ENCODE measurements at places on chromosomes 11 and 22. TPM values are rescaled to one million over a fixed set of nuclear protein-coding genes. Genes with fewer than 3 reads are reported as not detected.
A peak's percentile ranks its signal among the peaks of the same experiment; 100 is the strongest.

Gene UBQLNL
- total RNA-seq = 0.74 TPM

Gene ZBTB16
- total RNA-seq = 165 TPM

Gene GRIK4
- 3.0 TPM for total RNA-seq

DNA sequence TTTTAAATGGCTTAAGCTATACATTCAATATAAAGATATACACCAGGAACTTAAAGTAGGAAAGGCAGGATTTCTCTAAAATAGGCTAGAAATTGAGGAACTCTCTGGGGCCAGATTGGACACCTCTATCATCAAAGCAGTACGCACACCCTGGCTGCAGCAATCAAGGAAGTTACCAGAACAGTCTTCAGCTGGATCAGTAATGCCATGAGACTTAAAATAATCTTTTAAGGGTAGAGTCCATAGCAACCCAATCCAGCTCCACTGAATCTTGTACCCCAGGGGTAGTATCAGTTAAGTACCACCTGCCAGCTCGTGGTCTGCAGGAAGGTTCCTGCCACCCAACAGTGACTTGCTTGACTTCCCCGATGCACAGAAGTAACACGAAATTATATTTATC lies 3.0 kb downstream of the RDX start:
- H3K27me3 ChIP-seq = no peaks in the 10 kb centered on the region
- no peak overlapping the region for H3K4me3 ChIP-seq
- no peak overlapping the region for H3K27ac ChIP-seq
- DNase-seq = no peak
- no peaks in the 10 kb centered on the region for H3K36me3 ChIP-seq

- peak overlapping the region; percentile 51 for H3K4me3 ChIP-seq
- H3K27ac ChIP-seq = peak overlapping the region; percentile 44
- H3K36me3 ChIP-seq = no peaks in the 10 kb centered on the region
- H3K27me3 ChIP-seq = no peaks in the 10 kb centered on the region
- peak; percentile 92 for DNase-seq
Observed at GRCh38 chr11:110712659-110713448, 617 bp upstream of the ARHGAP20 start.

DNA sequence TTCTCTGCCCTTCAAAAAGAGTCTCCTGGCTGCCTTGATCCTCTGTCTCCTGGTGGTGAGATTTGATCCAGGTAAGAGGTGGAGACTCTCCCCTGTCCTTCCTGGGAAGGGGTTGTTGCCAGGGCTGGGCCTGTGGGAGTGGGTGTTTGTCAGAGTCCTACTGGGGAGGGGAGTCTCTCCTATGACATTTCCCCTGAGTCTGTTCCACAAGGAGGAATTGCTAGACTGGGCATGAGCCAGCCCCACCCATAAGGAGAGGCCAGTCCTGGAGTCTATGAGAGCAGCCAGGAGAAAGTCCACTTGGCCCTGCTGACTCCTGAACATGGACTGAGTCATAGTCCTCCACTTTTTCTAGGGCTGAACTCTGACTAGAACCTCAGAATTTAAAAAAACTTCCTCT lies 7.4 kb downstream of the PEX26 start:
- H3K27me3 ChIP-seq = no peaks in the 10 kb centered on the region
- no peaks in the 10 kb centered on the region for H3K4me1 ChIP-seq
- no peak for DNase-seq
- H3K4me3 ChIP-seq = no peak overlapping the region
- H3K27ac ChIP-seq = no peak overlapping the region
- peaks cover 45% of the 10 kb centered on the region for H3K36me3 ChIP-seq

DNA sequence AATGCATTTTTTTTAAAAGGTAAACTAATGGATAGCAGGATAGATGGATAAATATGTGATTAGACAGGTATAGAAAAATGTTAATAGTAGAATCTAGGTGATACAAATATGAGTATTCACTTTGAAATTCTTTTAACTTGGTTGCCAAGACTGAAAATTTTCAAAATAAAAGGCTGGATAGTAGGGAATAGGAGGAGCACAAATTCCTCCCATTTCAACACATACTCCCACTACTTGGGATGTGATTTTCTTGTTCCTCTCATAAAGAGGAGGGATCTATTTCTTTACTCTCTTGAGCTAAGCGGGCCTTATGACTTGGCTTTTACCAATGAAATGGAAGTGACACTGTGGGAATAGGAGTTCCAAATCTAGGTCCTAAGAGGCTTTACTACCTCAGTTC lies 35.9 kb downstream of the PIK3C2A start:
- H3K27me3 ChIP-seq = no peaks in the 10 kb centered on the region
- H3K36me3 ChIP-seq = no peaks in the 10 kb centered on the region
- no peak for DNase-seq
- H3K27ac ChIP-seq = no peak overlapping the region
- no peak overlapping the region for H3K4me3 ChIP-seq
- no peaks in the 10 kb centered on the region for H3K4me1 ChIP-seq

Gene SLCO2B1
- total RNA-seq = 244 TPM

DNA sequence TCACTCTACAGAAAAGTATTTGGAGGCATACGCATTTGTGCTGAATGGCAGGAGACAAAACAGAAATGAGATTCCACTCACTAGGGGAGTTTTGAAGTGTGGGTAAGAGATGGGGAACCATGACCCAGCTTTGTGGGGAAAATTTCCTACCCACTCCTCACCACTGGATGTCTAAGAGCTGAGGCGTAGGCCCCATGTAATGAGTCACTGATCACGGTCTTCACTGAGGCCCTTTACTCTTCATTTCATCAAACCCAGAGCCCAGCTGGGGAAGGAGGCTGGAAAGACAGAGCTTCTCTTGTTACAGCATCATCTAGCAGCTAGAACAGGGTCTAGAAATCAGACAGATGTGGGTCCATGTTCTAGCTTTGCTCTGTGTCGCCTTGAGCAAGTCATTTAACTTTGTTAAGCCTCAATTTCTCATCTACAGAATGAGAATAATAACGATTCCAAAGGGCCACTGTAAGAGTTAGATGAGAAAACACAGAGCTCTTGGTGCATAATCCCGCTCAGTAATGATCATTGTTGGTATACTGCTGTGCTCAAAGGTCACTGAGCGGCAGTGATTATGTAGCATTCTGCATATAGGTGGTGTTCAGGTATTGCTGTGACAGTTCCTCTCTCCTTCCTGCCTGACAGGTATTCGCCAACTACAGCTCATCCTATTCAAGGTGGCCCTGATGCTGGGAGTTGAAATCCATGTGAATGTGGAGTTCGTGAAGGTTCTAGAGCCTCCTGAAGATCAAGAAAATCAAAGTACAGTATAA lies 97.2 kb downstream of the MICAL2 start:
- no peak for DNase-seq
- H3K36me3 ChIP-seq = peaks cover 19% of the 10 kb centered on the region
- no peak overlapping the region for H3K4me3 ChIP-seq
- no peaks in the 10 kb centered on the region for H3K27me3 ChIP-seq
- H3K4me1 ChIP-seq = peaks cover 6% of the 10 kb centered on the region

GRCh38 chr11:89447845-89448244 lies 43.3 kb downstream of the NOX4 start:
- no peaks in the 10 kb centered on the region for H3K36me3 ChIP-seq
- no peak overlapping the region for H3K4me3 ChIP-seq
- DNase-seq = no peak
- H3K4me1 ChIP-seq = no peaks in the 10 kb centered on the region

GRCh38 chr11:34653851-34654482 lies 33.1 kb downstream of the EHF start:
- H3K4me1 ChIP-seq = no peaks in the 10 kb centered on the region
- no peaks in the 10 kb centered on the region for H3K36me3 ChIP-seq
- no peak overlapping the region for H3K27ac ChIP-seq

DNA sequence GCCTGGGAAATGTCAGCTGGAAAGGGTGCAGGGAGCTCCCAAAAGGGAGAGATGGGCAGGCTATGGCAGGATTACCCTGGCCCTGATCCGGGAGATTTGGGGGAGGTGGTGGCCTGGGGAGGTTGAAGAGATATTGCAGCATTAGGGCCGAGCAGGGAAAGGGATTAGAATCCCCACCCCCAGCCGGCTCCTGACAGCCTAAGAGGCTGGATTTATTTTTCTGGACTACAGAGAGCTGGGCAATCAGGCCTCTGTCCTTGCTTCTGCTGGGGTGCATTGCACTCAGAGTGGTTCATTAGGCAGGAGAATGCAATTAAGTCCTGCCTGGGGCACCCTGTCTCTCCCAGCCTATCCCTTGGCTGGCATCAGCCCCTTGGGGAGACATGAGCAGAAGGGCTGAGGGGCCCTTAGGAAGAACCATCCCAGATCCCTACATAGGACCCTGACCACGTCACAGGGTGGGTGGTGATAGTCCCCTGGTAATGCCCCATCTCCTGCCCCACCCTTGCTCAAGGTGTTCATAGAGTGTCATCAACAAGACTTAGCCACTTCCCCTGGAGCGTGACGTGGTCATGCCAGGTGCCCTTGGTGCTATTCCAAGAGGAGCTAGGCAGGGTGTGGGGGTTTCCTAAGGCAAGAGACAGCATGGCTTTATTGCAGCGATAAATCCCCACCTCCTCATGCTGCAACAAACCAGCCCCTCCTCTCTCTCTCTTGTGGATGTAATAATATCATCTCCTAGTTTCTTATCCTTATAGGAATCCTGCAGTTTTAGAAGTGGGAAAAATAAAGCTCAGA lies 38.4 kb upstream of the KLHL35 start:
- DNase-seq = no peak
- H3K36me3 ChIP-seq = no peaks in the 10 kb centered on the region
- no peaks in the 10 kb centered on the region for H3K27me3 ChIP-seq
- no peak overlapping the region for H3K4me3 ChIP-seq

DNA sequence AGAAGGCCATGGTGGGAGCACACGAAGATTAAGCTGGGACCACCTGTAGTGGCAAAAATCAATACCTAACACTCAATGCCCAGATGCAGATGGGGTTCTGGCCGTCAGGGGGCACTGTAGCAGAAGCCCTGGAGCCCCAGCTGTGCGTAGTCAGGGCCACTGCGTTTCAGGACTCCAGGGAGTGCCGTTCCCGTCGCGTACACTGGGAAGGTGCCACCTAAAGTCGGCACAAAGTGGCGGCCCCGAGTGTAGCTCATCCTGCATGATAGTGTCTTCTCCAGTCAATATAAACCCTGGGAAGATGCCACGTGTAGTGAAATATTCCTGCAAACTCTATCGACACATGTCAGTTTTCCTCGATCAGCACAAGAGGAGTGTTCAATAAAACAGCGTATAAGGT lies 123.8 kb upstream of the NTM start:
- no peaks in the 10 kb centered on the region for H3K4me1 ChIP-seq
- no peak overlapping the region for H3K4me3 ChIP-seq
- no peaks in the 10 kb centered on the region for H3K36me3 ChIP-seq
- H3K27ac ChIP-seq = no peak overlapping the region
- H3K27me3 ChIP-seq = no peaks in the 10 kb centered on the region

Gene AHNAK
- 396 TPM for total RNA-seq

GRCh38 chr11:117000014-117000737 lies 98.1 kb downstream of the SIK3 start:
- H3K4me1 ChIP-seq = no peaks in the 10 kb centered on the region
- DNase-seq = no peak
- no peak overlapping the region for H3K4me3 ChIP-seq

Gene LGALS12
- 0.43 TPM for total RNA-seq

DNA sequence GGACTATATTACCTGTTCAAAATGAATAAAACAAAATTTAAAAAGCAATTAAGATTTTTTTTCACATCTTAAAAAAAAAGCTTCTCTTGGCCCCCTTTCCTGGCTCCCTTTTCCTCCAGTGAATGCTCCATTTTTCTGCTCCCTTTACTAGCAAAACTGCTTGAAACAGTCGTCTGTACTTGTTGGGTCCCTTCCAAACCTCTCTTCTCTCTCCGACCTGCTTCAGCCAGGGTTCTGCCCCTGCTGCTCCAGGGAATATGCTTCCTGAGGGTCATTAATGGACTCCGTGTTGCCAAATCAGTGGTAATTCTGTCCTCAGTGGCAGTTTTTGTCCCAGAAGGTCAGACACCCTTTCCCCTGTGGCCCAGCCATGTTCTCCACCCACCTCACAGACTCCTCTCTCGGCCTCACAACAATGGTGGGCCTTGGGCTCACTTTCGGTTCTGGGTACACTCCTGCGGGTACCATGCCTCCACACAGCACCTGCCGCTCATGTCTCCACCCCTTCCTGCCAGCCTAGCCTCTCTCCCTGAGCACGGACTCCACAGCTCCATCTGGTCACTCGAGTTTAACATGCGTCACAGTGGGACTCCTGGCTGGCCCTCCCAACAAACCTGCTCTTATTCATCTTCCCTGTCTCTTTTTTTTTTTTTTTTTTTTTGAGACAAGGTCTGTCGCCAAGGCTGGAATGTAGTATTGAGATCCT lies 7.8 kb upstream of the POLR3H start:
- H3K4me1 ChIP-seq = peaks cover 3% of the 10 kb centered on the region
- no peak for DNase-seq
- H3K27me3 ChIP-seq = no peaks in the 10 kb centered on the region
- no peak overlapping the region for H3K27ac ChIP-seq
- no peak overlapping the region for H3K4me3 ChIP-seq

GRCh38 chr11:4577761-4578160 lies 3.8 kb upstream of the OR52I2 start:
- H3K27me3 ChIP-seq = peaks cover 4% of the 10 kb centered on the region
- no peaks in the 10 kb centered on the region for H3K4me1 ChIP-seq
- no peak overlapping the region for H3K4me3 ChIP-seq
- DNase-seq = no peak

Gene KCNK7
- total RNA-seq = 1.1 TPM

Gene POU2AF3
- total RNA-seq = 1.5 TPM

DNA sequence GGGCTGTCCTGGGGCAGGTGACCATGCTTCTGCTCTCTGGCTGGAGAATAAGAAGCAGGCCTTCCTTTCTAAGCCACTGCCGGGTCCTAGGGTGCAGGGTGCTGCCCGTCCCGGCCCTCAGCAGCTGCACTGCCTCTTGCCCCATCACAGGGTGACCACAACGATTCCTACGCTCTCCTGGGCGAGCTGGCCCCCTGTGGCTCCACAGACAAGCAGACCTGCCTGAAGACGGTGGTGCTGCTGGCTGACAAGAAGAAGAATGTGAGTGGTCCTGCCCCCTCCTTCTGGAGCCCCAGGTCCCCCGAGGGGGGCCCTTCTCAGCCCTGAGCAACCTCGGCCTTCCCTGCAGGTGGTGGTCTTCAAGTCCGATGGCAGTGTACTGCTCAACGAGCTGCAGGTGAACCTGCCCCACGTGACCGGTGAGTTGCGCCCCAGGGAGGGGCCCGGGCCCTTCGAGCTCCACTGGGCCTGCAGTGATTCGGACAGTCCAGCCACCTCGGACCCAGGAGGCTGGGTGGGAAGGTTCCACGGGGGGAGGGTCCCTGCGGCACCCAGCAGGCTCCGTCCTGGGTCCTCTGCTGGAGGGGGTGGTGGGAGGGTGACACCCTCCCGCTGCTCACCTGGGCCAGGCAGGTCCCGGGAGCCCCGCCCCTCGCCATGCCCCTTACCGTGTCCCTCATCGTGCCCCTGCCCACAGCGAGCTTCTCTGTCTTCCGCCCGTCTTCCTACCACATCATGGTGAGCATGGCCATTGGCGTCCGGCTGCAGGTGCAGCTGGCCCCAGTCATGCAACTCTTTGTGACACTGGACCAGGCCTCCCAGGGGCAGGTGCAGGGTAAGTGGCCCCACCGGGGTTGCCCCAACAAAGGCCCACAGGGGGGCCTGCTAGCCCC lies 8.3 kb downstream of the MUC2 start:
- no peak overlapping the region for H3K27ac ChIP-seq
- no peak overlapping the region for H3K4me3 ChIP-seq
- no peaks in the 10 kb centered on the region for H3K36me3 ChIP-seq
- no peaks in the 10 kb centered on the region for H3K27me3 ChIP-seq
- H3K4me1 ChIP-seq = no peaks in the 10 kb centered on the region

Gene OR6A2
- total RNA-seq = 0.21 TPM

- no peak for DNase-seq
- no peaks in the 10 kb centered on the region for H3K36me3 ChIP-seq
- no peak overlapping the region for H3K4me3 ChIP-seq
- H3K27me3 ChIP-seq = no peaks in the 10 kb centered on the region
- H3K4me1 ChIP-seq = no peaks in the 10 kb centered on the region
Observed at GRCh38 chr11:96648991-96649390, 259.2 kb downstream of the JRKL start.

Data from lung (tissue), 17 donors.